ENCODE measurements at places on chromosomes 5 and 9.

DNA sequence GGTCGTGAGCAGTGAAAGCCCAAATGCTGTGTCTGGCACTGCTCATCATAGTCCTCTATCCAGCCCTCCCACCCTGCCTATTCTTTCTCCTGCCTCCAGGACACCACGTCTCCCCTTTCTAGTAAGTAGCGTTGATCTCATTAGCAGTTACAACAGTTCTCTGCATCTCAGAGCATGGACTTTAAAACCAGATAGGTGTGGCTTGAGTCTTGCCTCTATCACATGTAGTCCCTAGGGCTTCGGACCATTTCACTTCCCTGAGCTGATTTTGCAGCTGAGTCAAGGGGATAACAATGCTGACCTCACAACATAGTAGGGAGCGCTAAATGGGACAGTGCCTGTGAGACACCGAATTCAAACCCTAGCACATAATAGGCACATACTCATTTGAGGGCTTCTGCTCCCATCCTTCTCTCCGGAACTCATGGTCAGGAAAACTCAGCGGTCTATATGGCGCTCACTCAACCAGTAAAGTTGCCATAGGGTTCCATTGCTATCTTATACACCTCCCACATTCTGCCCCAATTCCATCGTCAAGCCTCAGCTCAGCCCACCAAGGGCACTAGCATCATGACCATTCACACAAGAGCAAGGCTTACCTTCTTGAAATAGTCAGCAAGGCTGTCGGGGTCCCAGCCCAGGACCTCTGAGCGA is 515 bp downstream of the LCP2 start:
- DNase-seq, result no peak

DNA sequence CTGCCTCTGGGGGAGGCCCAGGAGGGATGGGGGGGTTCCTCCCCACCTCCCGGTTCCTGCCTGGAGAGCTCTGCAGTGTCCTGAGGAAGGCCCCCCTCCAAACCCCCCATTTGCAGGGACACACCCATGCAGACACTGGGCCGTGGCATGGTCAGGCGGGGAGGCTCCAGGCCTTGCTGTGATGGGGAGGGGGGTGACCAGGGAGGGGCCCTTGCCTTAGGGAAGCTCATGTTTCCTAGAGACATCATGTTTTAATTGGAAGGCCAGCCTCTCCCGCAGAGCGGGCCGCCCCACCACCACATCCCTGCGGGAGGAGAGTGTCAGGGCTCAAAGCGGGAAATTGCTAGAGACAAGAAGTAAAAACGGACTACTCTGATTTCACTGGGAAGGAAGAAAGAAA is 12.0 kb downstream of the PRRX2 start:
- DNase-seq, result no peak

- no peak for DNase-seq
Measured at GRCh38 chr5:61933787-61934626, 372.0 kb upstream of the KIF2A start.

DNA sequence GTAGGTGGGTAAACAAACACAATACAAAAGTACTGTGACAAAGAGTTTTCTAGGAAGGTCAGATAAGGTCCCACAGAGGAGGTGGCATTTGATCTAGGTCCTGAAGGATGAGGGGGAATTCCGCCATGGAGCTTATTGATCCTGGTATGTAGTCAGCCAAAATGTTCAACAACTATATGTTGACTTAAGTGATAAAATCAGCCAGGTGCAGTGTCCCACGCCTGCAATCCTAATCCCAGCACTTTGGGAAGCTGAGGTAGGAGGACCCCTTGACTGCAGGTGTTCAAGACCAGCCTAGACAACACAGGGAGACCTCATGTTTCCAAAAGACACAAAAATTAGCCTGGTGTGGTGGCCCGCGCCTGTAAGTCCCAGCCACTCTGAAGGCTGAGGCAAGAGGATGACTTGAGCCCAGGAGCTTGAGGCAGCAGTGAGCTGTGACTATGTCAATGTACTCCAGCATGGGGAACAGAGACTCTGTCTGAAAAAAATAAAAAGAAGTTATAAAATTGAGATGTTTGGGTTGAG is 46.4 kb upstream of the PLIN2 start:
- no peak for DNase-seq

DNA sequence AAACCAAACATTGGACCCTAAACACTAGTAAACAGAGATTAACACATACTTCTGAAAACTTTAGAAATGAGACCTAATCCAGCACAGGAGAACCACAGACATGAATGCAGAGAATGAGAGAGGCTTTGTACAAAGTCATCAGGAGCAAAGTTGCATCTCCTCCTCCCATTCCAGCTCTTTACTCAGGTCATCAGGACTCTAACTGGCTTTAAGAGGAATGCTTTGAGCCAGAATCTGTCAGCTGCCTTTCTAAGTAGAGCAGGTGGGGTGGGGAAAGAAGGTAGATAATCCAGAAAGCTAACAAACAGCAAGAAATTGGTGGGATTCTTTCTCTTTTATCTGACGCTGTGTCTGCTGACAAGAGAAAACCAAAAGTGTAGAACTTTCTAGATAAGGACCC is 582.7 kb upstream of the DMAC1 start:
- no peak for DNase-seq

DNA sequence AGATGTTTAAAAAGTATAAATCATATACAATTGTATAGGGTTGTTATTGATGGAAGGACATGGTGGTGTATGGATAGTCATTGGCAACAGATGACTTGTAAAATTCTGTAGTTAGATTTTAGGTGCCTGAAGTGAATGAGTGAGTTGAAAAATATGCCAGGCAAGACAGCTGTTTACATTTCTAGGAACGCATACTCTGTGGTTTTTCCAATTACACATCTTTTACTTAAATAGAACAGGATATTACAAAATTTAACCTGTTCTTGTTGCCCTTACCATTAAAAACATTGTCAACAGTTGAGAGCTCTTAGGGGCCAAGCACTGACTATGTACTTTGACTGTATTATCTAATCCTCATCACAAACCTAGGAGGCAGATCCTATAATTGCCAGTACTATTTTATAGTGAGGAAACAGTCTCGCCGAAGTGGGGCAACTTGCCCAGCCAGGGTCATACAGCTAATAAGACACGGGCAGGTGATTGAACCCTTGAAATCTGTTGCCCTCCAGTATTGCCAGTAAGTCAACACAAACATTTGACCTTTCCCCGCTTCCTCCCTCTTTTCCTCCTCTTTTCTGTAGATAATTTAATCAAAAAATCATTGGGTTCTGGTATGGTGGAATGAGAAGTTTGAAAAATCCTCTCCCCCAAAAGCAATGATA is 88.6 kb downstream of the MACROH2A1 start:
- DNase-seq, result no peak

- DNase-seq, result no peak
Measured at GRCh38 chr5:154163327-154164248, 26.9 kb upstream of the GALNT10 start.

GRCh38 chr9:110812886-110813285 is 144.3 kb downstream of the MUSK start:
- no peak for DNase-seq

DNA sequence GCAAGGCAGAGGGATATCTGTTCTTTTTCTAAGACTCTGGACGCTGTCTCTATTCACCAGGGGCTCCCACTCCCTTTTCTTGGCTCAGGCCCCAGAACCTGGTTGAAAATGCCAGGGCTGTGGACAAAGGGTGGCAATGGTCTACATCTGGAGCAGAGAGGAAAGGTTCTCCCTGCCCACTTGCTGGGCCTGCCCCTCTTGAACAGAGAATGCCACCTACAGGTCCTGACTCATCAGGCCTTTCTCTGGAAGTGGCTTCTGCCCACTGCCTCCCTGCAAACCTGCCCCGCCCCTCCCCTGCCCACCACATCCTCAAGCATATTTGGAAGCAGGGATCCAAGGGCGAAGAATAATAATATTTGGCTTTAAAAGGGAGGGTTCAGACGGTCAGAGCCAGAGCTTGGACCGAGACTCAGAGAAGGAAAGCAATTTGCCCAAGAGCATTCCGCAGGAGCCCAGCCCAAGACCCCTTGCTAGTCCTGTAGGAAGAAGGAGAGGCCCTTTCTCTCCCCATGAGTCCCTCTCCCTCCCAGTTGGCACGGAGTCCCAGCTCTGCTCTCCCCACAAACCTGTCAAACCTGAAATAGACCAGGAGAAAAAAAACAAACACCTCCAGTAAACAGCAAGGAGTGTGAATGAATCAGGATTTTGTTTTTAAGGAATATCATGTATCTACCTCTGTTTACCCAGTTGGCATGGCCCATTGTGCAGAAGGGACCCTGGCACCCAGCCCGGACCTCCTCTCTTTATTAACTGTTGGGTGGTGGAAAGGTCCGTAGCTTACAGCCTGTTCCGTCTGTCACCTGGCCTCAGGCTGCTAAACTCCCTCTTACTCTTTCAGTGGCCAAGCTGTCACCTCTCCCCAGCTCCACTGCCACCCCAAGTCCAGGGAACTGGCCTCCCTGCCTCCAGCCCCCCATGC is 37.7 kb upstream of the STXBP1 start:
- peak; percentile 33 for DNase-seq

- DNase-seq, result no peak
Measured at GRCh38 chr9:18208166-18209059, 265.5 kb upstream of the ADAMTSL1 start.

DNA sequence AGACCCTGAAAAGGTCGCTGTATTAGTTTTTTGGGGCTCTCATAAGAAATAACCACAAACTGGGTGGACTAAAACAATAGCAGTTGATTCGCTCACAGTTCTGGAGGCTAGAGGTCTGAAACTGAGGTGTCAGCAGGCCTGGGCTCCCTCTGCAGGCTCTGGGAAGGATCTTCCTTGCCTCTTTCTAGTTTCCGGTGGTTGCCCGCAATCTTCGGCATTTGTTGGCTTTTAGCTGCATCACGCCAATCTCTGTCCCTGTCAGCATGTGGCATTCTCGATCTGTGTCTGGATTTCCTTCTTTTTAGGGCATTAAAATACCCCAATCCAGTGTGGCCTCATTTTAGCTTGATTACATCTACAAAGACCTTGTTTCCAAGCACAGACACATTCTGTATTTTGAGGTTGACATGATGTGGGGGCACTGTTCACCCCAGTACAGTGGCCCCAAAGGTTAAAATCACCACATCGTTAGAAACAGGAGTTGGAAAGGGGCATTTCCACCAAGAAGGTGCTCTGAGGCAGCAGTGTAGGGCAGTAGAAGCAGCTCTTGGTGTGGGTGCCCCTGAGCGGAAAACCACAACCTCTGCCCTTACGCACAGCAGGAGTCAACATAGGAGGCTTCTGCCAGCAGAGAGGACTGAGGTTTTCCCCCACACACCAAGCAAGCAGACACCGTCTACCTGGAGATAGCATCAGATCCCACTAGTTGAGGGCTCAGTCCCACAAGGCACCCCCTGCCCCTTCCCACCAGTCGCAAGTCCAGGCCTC is 13.5 kb downstream of the ZNF79 start:
- DNase-seq, result no peak

- DNase-seq, result no peak
Measured at GRCh38 chr5:128877476-128877875, 87.8 kb upstream of the SLC27A6 start.

- DNase-seq, result peak; percentile 31
Measured at GRCh38 chr5:16178745-16179372, 732 bp downstream of the MARCHF11 start.

DNA sequence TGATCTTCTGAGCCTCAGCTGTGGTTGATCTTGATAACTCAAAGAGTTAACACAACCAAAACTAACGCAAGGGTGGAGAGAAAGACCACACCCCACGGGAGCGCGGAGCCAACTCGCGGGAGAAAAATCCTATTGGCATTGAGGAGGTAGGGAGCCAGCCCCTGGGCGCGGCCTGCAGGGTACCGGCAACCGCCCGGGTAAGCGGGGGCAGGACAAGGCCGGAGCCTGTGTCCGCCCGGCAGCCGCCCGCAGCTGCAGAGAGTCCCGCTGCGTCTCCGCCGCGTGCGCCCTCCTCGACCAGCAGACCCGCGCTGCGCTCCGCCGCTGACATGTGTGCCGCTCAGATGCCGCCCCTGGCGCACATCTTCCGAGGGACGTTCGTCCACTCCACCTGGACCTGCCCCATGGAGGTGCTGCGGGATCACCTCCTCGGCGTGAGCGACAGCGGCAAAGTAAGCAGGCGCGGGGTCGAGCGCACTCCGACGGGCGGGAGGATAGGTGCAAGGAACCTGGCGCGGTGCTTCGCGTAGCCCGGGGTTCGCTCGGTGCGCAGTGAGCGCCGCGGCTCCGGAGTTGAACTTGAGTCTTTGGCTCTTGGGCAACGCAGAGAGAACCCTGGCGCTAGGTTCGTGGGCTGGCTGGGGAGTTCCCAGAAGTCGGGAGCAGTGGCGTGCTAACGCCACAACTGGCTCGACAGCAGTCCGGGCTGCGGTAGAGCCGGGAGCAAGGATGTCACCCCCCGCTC is at the start of gene GDA:
Gene GDA (plus strand): TSS at position 210 of the 745 bp plus-strand sequence. CDS start 120 bp downstream, at position 330.
- no peak for DNase-seq

- DNase-seq, result no peak
Measured at GRCh38 chr5:80181618-80182211, 74.1 kb downstream of the SERINC5 start.

DNA sequence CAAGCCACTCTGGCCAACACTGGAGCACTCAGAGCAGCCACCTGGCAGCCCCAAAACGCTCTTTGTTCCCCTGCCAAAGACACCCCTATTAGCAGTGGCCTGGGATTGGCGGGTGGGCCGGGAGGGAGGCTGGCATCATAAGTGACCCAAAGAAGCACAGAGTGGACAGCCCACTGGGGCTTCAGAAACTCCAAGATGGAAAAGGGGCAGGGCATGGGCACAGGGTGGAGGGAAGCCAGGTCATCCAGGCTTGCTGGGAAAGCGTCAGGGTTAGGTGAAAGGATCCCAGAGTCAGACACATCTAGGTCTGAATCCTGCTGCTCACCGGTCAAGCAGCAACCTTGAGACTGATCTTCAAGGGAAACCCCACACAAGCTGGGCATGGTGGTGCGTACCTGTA is 14.8 kb downstream of the EEIG1 start:
- no peak for DNase-seq

DNA sequence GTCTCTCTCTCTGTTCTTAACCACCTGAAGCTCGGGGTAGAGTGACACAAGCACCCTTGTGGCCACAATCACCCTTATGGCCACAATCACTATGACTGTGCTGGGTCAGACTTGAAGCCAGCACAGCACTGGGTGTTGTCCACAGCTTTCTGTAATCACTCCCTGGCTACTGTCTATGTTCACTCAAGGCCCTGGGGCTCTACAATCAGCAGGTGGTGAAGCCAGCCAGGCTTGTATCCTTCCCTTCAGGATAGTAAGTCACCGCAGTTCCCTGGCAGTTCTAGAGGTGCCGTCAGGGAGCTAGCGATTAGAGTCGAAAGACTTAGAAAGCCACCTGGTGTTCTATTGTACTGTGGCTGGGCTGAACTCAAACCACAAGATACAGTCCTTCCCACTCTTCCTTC is 44.2 kb downstream of the GDA start:
- DNase-seq, result no peak

DNA sequence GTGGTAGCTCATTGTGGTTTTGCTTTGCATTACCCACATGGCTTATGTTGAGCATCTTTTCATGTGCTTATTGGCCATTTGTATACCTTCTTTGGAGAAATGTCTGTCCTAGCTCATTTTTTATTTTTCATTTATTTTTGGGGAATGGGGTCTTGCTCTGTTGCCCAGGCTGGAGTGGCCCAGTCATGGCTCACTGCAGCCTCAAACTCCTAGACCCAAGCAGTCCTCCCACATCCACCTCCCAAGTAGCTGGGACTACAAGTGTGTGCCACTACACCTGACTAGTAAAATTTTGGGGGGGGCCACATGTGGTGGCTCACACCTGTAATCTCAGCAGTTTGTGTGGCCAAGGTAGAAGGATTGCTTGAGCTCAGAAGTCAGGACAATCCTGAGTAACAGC is 77.4 kb downstream of the UBE2R2 start:
- DNase-seq, result no peak

GRCh38 chr9:20994486-20994885 is 37.0 kb downstream of the HACD4 start:
- DNase-seq, result no peak
